ENCODE measurements at places on chromosomes 13 and 19.

DNA sequence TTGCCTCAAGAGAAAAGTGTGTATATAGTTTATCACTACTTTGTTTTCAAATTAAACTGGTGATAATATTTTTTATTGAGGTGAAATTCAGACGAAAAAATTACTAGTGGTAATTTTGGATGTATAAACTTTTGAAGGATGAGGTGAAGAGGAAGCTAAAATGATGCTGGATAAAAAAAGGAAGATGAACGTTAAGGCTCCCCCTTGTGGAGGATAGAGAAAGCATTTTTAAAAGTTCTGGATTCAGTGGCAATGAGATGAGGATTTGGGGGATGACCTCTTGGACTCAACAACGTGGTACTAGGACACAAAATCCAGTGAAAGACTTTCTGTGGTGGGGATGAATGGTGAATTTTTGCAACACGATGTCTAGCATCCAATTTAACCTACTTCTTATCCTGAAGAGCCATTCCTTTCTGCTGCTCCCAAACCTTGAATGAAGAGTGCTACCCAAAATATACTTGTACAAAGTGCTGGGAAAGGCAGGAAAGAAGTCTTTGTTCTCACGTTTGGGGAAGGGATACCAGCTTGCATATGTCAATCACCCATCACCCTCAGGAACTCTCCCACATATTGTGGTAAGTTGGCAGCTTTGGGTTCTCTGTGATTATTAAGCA, 7.3 kb upstream of the SIGLEC5 start:
- DNase-seq: no peak

DNA sequence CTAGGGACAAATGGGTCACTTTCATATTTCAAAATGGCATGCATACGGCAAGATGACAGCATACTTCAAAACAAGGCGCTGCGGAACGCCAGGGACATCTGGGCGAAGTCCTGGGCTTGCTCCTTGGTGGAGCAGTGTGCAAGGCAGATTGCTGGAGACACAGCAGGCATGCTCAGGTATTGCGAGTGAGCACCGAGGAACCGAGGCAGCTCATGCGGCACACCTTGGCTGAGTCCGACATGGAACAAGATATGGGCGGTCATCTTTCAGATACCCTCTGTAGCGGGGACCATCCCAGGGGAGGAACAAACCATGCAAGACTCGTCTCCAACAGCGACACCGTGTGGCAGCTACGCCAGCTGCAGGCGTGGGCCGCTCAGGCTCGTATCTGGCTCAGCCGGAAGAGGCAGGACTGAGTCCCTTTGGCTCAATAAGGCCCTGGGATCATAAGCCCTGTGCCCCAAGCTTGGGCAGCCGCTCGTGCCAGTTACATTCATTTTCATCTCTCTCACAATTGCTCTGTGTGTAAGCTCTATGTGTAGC, 112.4 kb downstream of the NUFIP1 start:
- no peak for DNase-seq

GRCh38 chr13:49443357-49443703, 534 bp downstream of the CAB39L start:
- DNase-seq: no peak

- DNase-seq: no peak
These were observed 10.0 kb downstream of the CHAMP1 start for GRCh38 chr13:114324334-114324733.

DNA sequence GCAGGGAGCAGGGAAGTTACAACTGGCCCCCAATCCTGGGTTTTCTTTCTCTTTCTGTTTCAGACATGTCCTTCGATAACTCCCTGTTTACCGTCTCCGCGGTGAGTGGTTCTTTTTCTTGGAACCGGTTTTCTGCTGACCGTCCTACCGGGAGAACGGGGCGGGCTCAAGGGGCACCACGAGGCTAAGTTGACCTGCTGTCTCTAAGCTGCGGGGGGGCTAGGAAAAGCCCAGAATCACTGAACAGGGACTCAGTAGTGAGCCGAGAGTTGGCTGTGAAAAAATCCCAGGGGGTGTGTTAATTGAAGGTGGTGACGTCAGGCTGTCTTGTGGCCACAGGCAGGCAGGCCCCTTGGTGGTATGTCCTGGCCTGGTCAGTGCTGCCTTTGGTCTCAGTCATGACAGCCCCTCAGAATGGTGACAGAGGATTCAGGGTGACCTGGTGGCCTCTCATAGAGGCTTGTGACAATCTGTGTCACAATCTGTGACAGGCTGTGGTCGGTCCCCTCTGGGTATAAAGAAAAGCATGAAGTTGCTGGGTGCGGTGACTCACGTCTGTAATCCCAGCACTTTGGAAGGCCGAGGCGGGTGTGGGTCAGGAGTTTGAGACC, 8.1 kb upstream of the CARM1 start:
- no peak for DNase-seq

DNA sequence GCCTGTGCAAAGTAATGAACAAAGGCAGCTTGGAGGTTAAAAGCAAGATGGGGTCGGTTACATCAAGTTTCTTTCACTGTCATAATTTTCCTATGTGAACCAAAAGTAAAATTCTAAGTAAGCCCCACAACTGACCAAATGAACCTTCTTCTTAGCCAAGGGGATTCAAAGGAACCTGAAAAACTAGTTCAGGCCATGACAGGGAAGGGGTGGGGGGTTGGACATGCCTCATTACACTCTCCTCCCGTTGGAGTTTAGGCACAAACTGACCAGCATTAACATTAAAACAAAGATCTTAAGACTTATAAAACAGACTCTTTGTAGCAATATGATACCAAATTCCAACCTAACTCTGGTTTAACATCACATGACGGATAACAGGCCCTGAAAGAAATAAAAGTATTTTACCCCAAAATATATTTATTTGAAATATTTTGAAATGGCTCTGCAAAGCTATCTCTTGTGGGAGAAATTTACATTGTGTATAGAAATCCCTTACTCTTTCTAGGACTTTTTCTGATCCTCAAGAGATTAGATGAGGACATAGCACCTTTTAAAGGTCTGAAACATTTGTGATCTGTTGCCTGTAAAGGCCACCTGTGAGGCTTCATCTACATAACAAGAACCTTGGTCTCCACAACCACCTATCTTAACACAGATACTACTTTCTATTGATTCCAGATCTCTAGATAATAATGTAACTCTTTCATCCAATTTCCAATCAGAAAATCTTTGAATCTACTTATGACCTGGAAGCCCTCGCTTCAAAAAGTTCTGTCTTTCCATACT, 1829.0 kb upstream of the MIR17HG start:
- no peak for DNase-seq

DNA sequence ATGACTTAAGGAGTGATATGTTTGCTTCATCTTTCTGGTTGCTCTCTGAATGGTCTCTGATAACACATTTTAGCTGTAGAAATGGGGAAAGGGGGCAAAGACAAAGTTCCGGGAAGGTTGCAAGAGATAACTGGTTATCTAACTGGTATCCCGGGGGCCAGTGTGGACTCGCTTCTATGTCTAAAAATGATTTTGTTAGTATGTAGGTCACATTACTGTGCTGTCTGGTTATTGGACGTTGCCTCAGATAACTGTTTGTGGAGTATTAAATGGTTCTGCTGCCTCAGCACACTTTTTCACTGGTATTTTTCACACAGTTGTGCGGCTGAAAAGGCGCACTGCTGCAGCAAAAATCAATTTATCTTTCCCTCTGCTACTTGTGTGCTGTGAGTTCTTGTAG, 63.0 kb upstream of the ZNF536 start:
- no peak for DNase-seq

GRCh38 chr13:69866555-69866954, 241.1 kb upstream of the ATXN8OS start:
- no peak for DNase-seq

DNA sequence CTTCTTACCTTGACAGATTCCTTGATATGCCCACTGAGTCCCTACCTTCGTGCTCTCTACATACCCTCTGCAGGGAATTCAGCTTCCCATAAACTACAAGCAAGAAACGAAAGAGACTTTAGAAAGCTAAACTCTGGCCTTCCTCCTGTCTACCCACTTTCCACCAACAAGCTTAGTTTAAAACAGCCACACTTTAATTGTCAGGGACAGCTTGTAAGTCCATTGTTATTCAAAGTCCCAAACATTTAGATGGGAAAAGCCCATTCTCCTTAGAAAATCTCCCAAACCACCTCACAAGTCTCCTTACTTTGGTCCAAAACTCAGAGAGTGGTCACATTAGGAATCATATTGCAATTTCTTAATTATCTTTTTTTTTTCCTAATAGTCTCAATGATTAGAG, 2695.8 kb downstream of the PCDH9 start:
- no peak for DNase-seq

DNA sequence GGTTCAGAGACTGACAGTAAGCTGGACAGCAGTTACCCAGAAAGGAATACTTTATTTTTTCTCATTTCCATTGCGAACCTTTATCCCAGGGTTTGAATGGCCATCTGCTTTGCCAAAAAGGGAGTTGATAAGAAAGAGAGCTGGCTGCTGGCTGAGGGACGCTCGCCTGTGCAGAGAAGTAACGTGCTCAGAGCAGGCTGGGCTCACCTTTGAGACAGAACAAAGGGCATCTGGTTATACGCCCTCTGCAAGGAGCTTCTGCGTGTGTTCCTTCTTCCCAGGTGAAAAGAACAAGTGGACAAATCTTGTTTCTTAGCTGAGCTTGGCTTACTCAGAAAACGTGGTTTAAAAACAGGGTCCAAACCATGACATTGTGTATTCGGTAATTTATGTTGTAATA, 47.4 kb downstream of the EFNB2 start:
- DNase-seq: no peak

GRCh38 chr13:109773276-109773675, 13.1 kb downstream of the IRS2 start:
- no peak for DNase-seq

- DNase-seq: no peak
These were observed 248.1 kb downstream of the ITGBL1 start for GRCh38 chr13:101700598-101700997.

DNA sequence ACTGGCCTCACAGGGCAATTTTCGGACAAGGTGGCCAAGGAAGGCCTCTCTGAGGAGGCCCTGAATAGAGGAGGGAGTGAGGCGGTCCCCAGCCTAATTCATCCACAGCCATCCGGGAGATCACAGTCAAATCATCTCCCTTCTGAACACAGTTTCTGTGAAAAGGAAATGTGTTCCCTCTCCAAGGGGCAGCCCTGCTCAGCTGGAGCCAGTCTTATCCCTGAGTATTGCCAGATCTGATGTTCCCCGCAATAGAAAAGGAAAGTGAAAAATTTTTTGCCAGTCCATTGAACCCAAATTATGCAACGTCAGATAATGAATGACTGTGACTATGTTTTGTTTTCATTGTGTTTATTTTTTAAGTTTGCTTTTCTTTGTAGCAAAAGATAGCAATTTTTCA, 125.9 kb downstream of the SIPA1L3 start:
- DNase-seq: no peak

GRCh38 chr13:113631341-113632095, 26.5 kb downstream of the ATP4B start:
- DNase-seq: no peak

DNA sequence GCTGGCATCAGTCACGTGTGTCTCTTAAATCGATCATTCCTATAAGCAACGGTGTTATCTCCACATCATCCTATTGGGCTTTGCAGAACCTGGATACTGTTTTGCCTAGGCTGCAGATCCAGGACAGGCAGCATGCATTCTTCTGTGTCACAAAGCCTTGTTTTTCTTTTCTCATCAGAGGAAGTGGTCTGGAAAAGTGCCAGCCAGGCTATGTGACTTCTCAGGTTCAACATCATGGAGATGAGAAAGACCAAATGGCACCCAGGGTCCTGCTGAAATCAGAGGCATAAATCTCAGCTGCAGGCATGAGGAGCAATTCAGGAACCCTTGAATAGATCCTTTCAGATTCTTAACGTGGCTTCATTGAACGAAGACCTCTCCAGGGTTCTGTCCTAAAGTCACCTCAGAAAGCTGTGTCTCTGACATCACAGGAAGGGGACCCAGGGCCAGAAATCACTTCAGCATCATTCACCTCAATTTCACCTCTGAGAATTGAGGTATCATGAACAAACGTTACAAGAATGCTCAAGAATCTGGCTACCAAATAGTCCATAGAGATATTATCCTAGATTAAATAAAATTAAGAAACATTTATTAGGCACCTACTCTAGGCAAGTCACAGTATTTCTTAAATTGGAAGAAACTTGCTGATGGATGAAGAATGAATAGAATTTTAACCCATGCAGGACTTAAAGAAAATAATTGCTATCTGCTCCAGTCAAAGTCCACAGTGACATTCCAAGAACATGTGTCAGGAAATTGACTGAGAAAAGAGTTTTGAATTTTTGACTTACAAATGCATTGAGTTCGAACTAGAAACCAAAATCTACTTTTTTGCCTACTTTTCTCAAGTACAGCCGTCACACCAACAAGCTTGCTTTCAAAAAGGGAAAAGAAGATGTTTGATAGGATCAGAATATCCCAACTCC, 124.1 kb downstream of the COG6 start:
- no peak for DNase-seq

DNA sequence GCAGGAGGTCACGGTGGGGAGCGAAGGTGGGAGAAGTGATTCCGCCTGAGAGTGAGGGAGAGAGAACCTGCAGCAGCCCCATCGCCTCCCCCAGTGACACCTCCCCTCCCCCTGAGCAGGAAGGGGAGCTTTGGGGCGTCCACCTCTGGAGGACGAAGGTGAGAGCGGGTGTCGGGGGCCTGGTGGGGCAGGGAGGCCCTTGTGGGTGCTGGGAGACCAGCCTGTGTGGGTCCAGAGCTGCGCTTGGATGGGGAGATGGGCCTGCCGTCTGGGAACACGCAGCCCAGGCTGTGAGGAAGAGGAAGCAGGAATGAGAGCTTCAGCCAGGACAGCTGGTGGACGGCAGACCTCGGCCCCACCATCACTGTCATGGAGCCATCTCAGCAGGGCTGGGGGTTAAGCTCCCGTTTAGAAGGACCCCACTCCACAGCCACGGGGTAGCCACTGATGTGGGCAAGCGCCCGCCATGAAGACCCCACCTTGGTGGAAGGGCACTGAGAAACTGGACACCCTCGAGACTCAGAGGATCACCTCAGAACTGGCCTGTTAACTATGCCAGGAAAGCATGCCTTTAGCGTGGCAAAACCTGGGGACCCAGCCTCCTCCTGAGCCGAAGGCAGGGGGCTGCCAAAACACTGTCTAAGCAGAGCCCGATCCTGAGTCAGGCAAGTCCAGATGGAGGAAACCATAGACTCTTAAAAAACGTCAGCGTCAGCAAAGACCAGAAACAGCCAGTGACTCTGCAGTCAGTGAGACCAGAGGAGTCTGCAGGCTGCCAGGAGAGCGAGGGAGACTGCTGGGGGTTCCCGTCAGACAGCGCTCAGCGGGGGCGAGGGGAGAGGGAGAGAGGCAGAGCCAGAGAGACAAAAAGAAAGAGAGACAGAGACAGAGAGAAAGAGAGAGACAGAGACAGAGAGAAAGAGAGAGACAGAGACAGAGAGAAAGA, 6.4 kb upstream of the PROZ start:
- DNase-seq: peak; percentile 19

GRCh38 chr13:73142071-73142470, 83.3 kb downstream of the KLF5 start:
- no peak for DNase-seq

DNA sequence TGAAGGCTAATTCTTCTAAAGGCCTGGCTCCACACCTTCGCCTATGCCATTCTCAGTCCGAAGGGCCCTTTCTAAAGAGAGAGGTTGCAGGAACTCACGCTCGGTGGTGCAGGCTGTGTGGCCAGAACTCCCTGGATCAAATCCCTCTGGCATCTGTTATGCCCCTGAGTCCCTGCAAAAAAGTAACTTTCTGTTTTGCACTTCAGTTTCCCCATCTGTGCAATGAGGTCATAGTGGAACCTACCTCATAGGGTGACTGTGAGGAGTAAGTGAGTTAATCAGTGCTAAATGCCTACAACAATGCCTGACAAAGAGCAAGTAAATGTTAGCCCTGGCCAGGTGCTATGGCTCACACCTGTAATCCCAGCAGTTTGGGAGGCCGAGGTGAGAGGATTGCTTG, 7.3 kb downstream of the IGSF23 start:
- DNase-seq: no peak
